ENCODE measurements at places on chromosomes 2 and 18.

- DNase-seq: peak; percentile 67
Observed at GRCh38 chr2:135745545-135745944, 3.9 kb downstream of the UBXN4 start.

DNA sequence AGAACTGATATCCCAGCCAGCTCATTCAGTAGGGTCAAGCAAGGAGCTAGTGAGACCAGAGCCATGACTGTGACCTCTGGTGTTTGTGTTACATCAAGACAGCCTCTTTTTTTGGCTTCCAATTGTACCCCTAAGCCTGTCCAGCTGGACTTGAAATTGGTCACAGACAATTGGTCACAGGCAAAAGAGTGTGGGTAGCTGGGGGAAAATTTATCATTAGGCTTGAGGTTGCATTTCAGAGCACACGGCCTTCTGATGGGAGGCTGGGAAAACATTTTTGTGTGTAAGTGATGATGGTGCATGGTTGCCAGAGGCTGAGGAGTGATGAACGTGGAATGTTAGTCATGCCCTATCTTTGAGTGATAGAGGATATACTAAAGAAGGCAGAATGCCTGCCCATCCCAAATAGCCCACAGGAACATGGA is 285.1 kb upstream of the SLC14A2 start:
- peak; percentile 76 for DNase-seq

DNA sequence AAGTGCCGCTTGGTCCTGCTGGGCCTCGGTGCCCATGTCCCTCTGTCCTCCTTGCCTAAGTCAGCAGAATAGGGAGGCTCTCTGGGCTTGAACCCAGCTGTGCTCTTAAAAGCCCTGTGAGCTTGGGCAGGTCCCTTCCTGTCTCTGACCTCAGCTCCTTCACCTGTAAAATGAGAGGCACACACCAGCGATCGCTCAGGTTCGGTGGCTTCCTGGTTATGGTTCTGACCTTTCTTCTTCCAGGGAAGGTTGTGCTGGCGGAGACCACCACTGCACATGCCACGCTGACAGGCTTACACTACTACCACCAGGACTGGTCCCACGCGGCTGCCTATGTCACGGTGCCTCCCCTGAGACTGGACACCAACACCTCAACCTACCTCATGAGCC is 36.1 kb upstream of the MAPRE3 start:
- no peak for DNase-seq

GRCh38 chr18:24078391-24078790 is 60.5 kb upstream of the CABYR start:
- DNase-seq: no peak

GRCh38 chr2:241906826-241907570 is 37.5 kb downstream of the RTP5 start:
- DNase-seq: no peak

GRCh38 chr2:98296440-98296839 is 49.8 kb upstream of the CNGA3 start:
- DNase-seq: no peak

DNA sequence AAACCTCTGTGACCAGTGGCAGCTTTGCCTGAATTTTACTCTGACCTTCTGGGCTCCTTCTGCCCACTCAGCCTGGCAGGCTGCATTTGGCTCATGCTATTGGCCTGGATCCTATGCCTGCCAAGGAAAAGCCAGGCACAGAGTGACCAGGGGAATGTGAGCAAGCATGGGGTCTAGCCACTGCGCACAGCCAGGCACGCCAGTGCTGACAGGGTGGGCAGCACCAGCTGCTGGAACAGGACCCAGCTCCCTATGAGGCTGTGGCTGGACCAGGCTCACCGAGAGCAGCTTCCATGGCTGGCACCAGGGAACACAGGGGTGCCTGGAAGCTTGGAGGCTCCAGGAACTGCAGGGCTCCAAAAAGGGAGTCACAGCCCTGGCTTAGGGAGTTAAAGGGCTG is 311.5 kb upstream of the SYT4 start:
- DNase-seq: no peak

- peak; percentile 23 for DNase-seq
Observed at GRCh38 chr2:47512581-47513083, 109.7 kb downstream of the MSH2 start.

- no peak for DNase-seq
Observed at GRCh38 chr18:48913201-48913600, 37.6 kb downstream of the SMAD7 start.

DNA sequence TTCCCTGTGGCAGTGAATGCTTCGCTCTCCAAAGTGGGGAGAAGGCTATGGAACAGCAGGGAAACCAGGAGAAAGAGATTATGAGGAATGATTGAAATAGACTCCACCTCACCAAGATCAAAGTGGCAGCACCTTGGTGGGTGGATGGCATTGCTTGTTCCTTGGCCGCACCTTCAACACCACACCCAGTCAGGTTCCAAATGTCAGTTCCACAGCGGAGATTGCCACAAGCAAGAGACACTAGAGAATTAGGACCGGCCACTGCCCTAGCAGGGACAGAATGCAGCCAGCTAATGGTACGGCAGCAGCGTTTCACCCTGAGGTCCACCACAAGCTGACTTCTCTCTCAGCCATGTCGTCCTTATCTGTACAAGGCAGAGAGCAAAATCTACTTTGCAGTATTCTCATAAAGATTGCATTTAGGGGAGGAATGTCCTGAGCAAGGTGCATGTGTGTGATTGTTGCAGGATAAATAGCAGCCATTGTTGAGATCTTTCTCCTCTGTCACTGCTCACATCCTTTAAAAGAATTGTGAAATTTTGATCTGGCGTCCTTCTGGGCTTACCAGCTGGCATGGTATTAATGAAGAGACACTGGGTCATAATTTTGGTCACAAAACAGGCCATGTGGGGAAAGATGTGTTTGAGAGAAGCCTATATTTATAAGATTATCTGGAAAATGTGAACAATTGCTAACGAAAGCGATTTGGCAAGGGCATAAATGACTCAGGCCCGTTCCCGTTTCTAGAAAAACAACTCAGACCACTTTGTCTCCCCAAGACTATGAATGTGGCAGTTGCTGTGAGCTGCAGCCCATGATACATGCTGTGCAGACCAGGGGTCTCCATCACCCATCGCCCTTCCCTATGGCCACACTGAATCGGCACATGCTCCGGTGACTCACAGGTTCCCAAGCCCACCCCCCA is 228.6 kb upstream of the ID2 start:
- no peak for DNase-seq

- no peak for DNase-seq
Observed at GRCh38 chr18:4637876-4638275, 182.8 kb upstream of the DLGAP1 start.

DNA sequence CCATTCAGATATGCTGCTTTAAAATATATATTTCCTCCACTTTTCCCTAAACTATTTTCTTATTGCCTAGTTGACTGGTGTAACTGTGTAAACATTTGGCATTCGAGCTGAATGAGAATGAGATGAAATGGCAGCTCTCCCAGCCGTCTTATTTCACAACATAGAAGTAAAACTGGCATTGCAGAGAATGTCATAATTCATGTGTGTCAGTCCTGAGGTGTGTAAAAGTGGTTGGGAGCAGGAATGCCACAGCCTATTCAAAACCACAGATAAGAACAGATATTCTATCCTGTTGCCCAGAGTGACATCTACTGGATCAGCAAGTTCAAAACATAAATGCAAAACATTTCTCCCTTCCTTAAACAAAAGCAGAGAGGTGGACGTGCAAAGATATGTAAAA is 565.5 kb upstream of the CHAC2 start:
- peak; percentile 35 for DNase-seq

- DNase-seq: no peak
Observed at GRCh38 chr2:28620291-28620793, 124.5 kb downstream of the PLB1 start.

- DNase-seq: peak; percentile 65
Observed at GRCh38 chr2:176088048-176088936, 4.2 kb upstream of the HOXD13 start.

DNA sequence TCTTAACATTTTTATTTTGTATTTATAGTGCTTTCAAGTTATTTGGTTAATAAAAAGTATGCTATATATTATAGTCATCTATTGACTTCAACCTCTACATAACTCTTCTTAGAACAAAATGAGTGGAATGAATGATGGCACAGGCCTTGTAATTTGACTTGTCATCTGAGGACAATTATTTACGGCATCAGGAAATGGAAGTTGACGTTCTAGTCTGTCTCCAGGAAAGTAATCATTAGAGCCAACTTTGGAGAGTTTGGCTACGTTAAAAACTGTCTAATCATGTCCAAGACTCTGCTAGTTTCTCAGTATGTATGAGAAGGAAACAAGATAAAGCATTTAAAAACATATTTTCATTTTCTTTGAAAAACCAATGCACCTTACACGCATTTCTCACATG is 353.6 kb downstream of the ARHGAP15 start:
- no peak for DNase-seq

GRCh38 chr18:28189400-28190239 is 12.7 kb upstream of the CDH2 start:
- DNase-seq: peak; percentile 64
